ENCODE measurements at places on chromosomes 16 and 17. TPM values are rescaled to one million over a fixed set of nuclear protein-coding genes. Genes with fewer than 3 reads are reported as not detected.
A peak's percentile ranks its signal among the peaks of the same experiment; 100 is the strongest.

DNA sequence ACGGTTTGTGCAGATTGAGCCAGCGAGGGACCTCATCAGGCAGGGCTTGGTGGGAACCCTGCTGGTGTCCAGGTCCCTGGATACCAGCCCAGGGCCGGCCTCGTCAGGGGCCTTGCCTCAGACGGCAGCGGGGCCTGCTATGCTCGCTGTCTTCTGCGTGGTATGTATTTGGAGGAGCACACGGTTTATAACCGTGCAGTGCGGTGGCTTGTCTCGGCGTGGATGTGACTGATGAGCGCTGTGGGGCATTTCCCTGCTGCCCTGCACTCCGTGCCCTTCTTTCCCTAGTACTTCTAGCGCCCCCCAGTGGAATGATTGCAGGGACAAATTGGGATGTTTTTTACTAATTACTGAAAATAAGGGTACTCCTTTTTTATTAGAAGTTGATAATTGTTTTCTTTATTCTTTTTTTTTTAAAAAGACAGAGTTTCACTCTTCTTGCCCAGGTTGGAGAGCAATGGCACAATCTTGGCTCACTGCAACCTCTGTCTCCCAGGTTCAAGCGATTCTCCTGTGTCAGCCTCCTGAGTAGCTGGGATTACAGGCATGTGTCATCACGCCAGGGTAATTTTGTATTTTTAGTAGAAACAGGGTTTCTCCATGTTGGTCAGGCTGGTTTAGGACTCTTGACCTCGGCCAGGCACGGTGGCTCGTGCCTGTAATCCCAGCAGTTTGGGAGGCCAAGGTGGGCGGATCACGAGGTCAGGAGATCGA is 15.3 kb downstream of the TBCD start:
- DNase-seq, result peak; percentile 58

DNA sequence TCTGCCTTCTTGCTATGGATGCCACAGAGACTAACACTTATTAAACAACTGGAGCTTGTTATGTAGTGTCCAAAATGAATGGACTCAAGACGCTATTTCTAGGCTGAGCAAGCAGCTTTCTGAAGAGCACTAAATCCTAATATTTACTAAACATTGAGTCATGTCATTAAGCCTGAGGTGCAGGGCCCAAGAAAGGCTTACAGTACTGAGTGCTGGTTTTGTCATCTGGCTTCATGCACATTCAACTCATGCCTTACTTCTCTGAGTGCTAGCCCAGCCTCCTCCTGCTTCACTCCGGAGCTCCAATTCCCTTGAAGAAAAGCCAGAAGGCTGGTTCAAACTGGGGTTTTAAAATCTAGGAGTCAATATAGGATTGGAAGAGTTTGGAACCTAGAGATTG is 363.3 kb upstream of the CDH5 start:
- no peak for DNase-seq

- DNase-seq, result no peak
Observed at GRCh38 chr16:53960050-53960812, 256.3 kb downstream of the FTO start.

- no peak for DNase-seq
Observed at GRCh38 chr16:57478396-57479204, 7.7 kb downstream of the DOK4 start.

DNA sequence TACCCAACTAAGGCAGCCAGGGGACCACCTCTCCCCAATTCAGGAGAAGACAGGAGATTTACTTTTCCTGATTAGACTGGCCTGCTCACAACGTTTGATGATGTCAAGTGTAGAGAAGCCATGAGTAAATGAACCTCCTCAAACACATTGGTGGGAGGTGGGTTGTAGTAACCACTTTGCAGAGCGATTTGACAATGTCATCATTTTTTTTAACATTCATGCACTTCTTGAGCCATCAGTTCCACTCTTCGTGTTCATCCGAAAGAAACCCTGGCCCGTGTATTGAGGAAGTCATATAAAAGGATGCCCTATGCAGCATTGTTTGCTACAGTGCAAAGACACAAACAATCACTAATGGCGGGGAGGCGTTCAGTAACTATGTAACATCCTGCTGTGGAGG is 5.5 kb upstream of the KRT19 start:
- no peak for DNase-seq

- DNase-seq, result no peak
Observed at GRCh38 chr17:38898812-38899348, 26.5 kb upstream of the LASP1NB start.

CCT6B gene
- 1.5 TPM for total RNA-seq

ASGR1 gene
- total RNA-seq, result 8.3 TPM

ABCA5 gene
- total RNA-seq, result 10.0 TPM

DNA sequence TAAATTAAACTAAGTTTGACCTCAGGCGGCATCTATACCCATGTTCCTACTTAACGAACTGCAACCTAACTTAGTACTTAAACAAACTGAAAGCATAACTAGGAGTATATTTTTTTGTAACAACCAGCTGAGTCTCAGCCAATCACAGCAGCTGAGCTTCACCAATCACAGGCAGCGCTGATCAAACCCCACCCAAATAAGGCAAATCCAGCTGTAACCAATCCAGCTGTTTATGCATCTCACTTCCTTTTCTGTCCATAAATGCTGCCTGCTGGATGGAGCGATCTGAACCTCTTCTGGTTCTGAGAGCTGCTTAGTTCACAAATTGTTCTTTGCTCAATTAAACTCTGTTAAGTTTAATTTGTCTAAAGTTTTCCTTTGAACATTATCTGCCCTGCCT is 131.3 kb downstream of the PMP22 start:
- DNase-seq, result no peak

DNA sequence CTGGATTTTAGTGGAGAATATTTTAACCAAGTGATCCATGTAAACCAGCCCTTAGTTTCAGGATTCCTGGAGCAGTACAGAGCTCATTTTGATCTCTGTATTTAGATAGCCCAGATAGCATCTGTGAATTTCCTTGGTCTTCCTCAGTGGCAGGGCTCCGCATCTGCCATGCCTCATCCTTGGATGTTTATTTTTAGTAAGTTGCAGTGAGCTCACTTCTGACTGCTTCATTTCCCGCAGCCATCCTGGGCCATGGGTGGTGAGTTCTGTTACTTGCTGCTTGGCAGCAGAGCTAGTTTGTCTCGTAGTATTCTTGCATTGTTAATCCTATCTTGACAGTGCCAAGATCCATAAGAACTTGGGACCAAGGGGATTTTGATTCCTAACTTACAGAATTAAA is 33.7 kb downstream of the IST1 start:
- no peak for DNase-seq

DNA sequence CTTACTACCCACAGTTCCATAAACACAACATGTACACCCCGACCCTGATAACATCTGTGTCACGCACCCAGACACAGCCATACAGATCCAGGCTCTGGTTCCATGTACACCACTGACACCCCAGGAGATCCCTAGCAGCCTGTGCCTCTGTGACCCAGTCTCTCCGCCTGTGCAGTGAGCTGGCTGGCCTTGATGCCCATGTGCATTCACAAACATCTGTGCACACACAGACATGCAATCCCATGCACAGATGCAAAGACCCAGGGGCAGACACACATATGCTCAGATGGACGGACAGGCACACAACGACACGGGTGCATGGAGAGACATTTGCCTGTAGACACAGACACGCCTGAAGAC is 4.1 kb downstream of the CCDC102A start:
- DNase-seq, result no peak
